ENCODE measurements at places on chromosomes 2 and 18.

GRCh38 chr2:10343658-10344057 lies 41.0 kb downstream of the HPCAL1 start:
- DNase-seq: no peak

DNA sequence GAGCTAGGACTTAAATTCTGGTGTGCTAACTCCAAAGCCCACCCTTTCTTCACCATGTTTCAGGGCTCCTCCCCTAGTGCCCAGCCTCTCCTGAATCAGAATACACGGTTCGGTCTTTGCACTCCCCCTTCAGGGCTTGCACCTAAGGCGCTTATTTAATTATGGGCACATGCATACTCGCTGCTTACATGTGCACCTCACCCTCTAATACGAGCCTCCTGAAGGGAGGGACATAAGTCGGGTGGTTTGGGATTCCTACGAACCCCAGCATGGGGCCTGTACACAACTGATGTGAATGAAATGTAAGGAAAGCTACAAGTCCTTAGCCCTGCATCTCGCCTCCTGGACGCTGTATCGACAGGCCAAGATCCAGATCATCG lies 435 bp downstream of the IFT172 start:
- no peak for DNase-seq

DNA sequence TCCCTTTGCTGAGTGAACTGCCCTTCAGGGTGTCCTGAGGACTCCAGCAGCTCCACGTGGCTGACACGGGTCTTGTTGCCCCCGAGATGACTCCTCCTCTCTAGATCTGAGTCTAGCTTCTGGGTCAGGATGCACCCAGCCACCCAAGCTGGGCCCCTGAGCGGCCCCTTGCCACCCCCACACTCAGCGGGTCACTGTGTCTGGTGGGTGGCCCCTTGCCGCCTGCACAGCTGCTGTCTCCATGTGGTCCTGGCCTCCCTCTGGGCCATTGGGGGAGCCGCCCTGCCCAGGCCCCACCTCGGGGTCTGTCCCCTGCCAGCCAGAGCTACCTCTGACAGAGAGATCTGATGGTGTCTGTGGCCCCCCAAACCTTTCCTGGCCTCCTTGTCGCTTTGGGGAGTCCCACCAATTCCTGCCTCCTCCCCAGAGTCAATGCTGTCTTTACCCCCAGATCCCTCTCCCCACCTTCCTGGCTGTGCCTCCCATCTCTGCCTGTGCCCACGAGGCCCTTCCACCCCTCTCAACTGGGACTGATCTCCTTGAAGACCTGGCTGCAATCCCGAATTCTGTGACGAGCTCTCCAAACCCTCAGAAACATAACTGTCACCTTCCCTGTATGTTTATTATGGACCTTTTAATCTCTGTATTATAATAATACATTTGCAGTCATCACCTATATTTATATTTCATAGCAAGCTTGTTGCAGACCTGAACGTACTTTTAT lies 46.5 kb downstream of the TWIST2 start:
- DNase-seq: no peak

DNA sequence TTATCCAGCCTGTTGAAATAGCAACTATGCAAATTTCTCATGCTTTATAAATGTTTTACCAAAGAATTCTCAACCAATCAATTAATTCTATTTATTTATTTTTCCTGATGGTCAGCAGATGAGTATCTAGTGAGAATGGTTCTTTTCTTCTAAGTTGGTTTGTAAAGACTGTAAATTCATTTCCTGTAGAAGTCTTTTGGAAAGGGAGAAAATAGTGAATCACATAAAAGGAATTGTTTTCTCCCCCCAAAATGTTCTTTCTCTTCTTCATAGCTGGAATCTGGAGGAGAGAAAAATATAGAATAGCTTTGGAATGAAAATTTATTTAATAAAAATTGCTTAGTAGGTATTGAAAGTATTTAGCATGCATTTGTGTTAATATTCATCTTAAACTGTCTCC lies 836.1 kb upstream of the ZEB2 start:
- DNase-seq: no peak

- no peak for DNase-seq
Observed at GRCh38 chr2:120736624-120737339, 1.1 kb downstream of the GLI2 start.

GRCh38 chr2:217711188-217711587 lies 291.6 kb downstream of the TNS1 start:
- no peak for DNase-seq

- no peak for DNase-seq
Observed at GRCh38 chr18:12057419-12058039, 36.1 kb upstream of the ANKRD62 start.

- DNase-seq: no peak
Observed at GRCh38 chr2:165837122-165837521, 43.1 kb upstream of the GALNT3 start.

DNA sequence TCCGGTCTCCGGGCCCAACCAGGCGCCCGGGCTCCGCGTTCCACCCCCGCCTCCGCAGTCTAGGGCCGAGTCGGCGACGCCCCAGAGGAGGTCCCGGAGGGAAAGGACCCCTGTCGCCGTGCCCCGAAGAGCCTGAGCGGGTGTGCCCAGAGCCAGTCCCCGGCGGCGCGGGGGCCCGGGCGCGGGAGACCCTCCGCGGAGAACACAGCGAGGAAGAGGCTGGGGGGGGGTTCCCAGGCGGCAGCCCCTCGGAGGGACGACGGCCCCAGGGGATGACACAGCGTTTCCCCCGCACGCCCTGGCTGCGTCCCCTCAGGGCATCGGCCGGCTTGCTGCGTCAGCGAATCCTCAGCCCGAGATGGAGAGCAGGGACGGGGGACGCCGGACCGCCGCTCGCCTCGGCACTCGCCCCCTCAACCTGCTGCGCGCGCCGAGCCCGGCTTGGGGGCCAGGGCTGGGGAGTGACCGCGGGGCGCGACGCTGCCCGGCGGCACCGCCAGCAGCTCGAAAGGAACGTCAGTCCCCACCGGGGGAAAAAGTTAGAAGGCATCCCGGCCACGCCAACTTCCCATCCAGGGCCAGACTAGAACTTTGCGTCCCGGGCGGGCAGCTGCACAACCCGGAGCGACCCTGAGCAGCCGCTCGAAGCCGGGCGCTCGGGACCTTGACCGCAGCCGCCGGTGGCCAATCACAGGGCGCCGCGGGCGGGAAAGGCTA lies 711 bp downstream of the SFXN5 start:
- peak; percentile 40 for DNase-seq

DNA sequence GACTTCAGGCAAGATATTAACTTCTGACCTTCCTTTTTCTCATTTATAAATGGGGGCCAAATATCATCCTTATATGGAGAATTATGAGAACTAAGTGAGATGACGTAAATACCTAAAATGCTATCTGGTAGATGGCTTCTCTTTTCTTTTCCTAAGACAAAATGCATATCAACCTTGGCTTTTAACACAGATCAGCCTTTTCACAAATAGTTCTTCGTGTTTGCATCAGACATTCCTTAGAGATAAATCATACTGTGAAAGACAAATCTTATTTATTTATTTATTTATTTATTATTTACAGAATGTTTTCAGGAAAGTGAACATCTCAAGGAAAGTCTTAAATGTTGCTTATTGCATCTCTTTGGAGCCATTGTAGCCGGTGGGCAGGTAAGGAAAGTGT lies 62.8 kb downstream of the NBEAL1 start:
- no peak for DNase-seq

DNA sequence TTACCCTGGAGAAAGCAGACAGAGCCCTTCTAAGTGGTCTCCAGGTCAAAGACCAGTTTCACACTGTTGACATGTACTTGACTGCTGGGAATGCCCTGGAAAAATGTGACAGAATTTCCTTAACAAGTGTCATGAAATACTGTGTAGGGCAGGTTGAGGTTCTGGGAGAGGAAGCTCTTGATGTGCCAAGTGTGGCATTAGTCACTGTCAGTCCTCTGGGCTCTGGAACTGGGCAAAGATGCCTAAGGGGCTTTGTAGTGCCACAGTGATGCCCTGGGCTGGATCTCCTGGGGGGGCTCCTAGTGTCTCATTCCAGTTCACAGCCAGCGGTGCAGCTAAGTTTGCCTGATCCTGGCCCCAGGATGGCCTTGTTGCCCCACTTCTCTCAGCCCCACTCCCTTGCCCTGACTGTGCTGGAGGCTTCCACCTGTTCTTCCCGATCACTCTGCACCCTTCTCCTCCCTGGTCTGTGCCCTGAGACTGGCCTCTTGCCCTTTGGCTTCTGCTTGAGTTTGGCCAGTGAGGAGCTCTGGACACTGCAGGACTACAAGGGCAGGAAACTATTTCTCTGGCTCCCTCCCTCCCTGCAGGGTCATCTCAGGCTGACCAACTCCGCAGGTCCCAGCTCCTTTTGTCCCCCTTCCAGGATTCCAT lies 27.0 kb upstream of the FAM124B start:
- no peak for DNase-seq

- DNase-seq: no peak
Observed at GRCh38 chr18:80167331-80167730, 58.3 kb downstream of the ADNP2 start.

DNA sequence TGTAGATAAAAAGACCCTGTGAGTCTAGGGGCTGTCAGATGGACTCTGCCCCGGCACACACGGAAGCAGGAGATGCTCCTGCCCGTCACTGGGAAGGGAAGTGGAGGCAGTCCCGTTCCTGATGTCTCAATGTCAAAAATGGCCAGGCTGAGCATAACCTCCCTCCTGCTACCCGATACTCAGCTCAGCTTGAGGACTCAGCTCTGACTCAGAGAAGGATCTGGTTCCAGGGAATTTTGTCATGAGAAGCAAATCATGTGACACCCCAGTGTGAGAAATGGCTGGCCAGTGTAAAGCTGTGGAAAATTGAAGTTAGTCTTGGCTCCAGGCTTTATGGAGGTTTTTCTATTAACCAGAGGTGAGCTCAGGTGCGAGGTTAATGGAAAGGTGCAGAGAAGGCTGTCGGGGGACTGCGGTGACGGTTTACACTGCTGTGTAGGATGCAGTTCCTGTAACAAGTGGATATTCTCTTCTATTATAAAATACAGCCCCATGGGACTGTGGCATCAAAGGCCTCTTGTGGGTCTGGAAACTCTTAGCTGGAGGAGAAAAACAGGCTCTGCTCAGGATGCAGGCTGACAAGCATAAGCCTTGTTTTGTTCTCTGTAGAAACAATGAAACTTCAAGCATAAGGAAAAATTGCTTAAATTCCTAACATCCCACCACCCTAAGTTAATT lies 24.7 kb upstream of the AGAP1 start:
- no peak for DNase-seq

GRCh38 chr18:67408240-67408639 lies 108.3 kb downstream of the DSEL start:
- DNase-seq: no peak

DNA sequence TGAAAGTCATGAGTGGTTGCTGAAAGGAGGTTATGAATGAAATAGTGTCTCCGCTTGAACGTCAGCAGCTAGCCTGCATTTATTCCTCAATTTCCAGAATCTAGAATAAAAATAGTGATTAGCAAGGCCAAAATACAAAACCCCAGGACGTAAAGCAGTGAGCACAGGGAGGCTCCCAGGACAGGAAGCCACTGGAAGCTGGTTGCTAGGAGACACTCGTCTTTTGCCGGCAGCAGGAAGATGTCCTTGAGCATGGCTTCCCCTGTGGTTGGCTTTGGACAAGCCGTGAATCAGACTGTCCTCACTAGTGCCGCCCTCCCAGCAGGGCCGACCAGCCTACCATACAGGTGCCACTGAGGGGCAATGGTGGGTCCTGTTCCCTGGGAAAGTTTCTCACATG lies 374.4 kb downstream of the MTX2 start:
- DNase-seq: no peak

- DNase-seq: no peak
Observed at GRCh38 chr2:61463769-61464475, 7.0 kb downstream of the USP34 start.

DNA sequence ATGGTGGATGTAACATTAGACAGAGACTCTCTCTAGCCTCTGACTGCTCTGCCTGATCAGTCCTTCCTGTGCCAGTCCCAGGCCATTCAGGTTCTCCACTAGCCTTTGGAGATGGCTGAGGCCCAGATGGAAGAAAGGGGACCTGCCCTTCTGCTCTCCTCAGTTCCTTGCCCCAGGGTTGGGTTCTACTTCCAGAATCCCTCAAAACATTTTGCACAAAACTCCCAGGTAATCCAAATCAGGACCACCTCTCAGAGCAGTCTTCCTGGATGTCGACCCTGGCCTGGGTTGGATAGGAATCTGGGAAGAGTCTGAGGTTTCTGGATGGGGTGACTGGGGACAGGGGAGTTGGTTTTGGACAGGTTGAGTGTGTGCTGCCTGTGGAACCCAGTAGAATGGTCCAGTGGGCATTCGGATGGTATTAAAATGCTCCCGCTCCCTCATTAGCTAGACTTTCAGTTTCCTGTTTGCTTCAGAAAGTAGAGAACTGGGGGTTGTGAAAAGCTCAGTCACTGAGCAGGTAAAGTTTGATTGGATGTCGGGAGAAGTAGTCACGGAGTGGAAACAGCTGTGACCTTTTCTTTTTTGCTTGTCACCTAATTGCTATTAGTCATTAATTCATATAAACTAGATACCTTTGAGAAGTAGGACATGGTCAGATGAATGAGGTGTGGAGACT lies 37.9 kb downstream of the DPYSL5 start:
- DNase-seq: no peak

DNA sequence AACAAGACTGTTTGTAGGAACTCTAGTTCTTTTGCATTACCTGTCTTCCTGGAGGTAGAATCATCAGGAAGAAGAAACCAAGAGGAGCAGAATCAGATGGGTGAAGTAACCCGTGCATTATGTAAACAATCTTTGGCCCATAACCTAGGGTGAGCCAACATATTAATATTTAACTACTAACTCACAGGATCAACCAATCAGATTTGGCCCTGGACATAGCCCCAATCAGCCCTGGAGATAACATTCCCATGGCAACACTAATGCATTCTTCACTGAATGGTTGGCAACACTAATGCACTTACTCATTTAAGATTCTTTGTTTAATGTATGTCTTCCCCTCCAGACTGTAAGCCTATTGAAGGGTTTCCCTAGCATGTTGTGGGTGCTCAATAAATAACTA lies 72.0 kb upstream of the CTAGE1 start:
- DNase-seq: no peak

- no peak for DNase-seq
Observed at GRCh38 chr2:145807968-145808367, 1288.0 kb upstream of the ZEB2 start.

- DNase-seq: no peak
Observed at GRCh38 chr2:216992056-216992675, 132.3 kb upstream of the TNP1 start.

GRCh38 chr18:49139766-49140165 lies 189.0 kb upstream of the SMAD7 start:
- DNase-seq: no peak

- no peak for DNase-seq
Observed at GRCh38 chr2:85435220-85435958, 16.9 kb downstream of the SH2D6 start.

- DNase-seq: no peak
Observed at GRCh38 chr2:141455211-141455826, 675.5 kb downstream of the LRP1B start.
